AG04450 (cell line): ENCODE measurements at places on chromosomes 13 and 19.

- peak; percentile 59 for DNase-seq
Measured at GRCh38 chr13:31756346-31756745, 17.0 kb downstream of the RXFP2 start.

- DNase-seq = no peak
Measured at GRCh38 chr13:50519866-50520265, 323.6 kb downstream of the DLEU7 start.

- no peak for DNase-seq
Measured at GRCh38 chr19:13118424-13119193, 545 bp downstream of the NACC1 start.

GRCh38 chr19:7718668-7719067, 13.2 kb downstream of the CLEC4G start:
- DNase-seq = no peak

DNA sequence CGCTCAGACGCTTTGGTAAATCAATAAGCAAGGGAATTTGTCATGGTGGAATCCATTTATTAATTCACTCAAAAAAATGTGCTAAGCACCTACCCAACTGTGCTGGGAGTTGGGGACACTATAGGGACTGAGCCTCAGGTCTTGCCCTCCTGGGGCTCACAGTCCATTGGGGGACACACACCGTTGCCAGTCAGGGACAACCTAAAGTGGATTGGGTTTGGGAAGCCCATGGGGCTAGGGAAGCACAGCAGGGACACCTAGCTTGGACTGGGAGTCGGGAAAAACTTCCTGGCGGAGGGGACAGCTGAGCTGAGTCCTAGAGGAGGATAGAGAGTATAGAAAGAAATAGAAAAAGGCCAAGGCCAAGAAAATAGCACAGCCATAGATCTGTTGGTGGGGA, 8.5 kb downstream of the FOSB start:
- no peak for DNase-seq

DNA sequence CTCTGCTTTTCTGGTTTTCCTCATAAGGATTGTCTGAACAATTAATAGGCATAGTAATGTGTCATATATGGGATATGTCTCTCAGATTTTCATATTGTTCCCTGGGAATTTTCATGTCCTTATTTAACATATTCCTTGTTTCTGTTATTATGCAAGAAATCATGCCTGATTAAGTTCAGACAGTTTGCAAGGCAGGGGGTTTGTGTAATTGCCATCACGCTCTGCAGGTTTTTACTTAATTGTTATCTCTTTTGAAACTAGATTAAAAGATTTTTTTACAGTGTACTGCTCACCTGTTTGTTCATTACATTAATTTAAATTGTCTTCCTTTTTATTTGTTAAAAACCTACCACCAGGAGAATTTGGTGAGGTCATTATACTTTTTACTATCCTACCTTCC, 1253.2 kb upstream of the PRR20A start:
- no peak for DNase-seq

GRCh38 chr13:78770601-78771000, 111.6 kb upstream of the OBI1 start:
- no peak for DNase-seq

DNA sequence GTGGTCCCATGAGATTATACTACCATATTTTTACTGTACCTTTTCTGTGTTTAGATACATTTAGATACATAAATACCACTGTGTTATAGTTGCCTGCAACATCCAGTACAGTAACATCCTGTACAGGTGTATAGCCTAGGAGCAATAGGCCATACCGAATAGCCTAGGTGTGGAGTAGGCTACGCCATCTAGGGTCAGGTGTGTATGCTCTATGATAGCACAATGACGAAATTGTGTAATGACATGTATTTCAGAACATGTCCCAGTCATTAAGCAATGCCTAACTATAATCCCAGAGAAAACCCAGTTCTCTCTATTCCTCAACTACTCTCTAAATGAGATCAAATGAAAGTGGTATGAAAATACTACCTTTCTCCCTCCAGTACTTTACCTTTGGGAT, 3.9 kb downstream of the SLC25A15 start:
- no peak for DNase-seq
